LoVo (cell line): ENCODE measurements at places on chromosomes 7 and 10.

- DNase-seq = no peak
These were observed 3.4 kb upstream of the PNPLA8 start for GRCh38 chr7:108529341-108529740.

DNA sequence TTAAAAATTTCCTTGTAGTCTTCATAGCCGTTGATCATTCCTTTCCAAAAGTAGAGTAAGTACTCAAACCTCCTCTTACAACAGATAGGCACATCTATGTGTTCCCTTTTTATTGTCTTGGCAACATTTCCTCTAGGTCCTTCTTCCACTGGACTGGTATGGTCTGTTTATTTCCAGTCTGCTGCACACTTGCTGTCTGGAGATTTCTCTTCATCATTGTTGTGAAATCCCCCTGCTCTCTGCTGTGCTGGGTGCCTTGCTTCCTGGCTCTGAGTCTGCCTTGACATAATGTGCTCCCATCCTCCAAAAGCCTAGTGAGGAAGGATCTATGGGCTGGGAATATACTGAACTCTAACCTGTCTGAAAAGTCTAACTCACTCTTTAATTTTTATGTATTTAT, 545.3 kb upstream of the VSTM2A start:
- DNase-seq = no peak

GRCh38 chr7:11430841-11431240, 401.2 kb downstream of the THSD7A start:
- DNase-seq = no peak

GRCh38 chr10:70974351-70974901, 86.1 kb upstream of the PCBD1 start:
- peak; percentile 28 for DNase-seq

- DNase-seq = peak; percentile 24
These were observed 3.5 kb downstream of the ARID5B start for GRCh38 chr10:61904733-61905725.

DNA sequence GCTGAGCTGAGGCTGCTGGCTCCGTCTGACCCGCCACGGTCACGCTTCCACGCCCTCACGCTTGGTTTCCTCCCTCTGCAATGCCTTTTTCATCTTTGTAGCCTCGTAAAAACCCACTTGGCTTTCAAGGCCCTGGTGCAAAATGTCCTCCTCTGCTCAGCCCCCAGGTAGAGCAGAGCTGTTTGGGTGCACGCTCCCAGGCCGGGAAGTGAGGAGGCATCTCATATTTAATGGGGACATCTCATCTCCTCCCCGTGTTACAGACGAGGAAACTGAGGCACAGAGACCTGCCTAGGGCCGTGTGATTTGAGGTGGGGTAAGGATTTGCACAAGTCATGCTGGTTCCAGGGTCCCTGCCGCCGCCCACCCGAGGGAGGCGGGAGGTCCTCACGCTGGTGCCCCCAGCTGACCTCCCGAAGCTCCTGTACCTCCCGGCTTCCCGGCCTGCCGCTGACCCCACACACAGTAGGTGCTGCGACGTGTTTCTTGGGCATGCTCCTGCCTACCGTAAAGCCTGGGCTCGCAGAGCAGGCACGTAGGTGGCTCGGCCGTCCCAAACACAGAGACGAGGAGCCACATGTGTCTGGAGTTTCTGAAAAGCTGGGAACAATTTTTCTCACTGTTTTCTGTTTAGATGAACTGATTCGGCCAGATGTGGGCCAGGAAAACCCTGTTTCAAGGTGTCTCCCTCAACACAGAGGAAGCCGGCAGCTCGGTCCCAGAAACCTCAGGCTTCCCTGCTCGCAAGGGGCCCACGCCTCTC, 11.5 kb downstream of the FOXL3 start:
- no peak for DNase-seq

GRCh38 chr10:121425623-121426022, 172.6 kb downstream of the FGFR2 start:
- DNase-seq = no peak

DNA sequence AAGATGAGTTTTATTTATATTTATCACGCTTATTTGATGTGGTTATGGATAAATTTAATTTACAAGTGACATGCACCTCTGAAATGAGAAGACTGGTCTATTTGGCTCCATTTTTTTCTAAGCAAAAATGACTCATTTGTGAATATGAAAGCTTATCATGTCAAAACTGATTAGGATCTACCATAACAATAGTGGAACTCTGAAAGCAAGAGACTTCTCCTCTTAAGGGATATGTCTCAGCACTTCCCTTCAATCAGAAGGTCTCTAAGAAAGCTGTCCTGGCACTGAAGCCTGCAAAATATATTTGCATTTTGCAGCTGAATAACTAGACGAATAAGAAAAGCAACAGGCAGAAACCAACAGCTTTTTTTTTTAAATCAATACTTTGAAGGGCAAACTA, 12.7 kb downstream of the FAS start:
- no peak for DNase-seq

DNA sequence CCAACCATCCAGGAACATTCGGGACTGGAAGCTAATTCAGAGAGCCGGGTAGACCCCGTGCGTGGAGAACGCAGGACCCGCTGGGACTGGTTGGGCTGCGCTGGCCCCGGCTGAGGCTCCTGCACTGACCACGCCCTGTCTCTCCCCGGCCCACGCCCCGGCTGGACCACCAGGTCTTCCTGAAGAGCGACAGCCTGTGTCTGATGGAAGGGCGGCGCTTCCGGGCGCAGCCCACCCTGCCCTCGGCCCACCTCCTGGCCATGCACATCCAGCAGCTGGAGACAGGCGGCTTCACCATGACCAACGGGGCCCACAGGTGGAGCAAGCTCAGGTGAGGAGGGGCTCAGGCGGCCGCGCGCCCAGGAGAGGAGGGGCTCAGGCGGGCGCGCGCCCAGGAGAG, 10.2 kb upstream of the UTF1 start:
- no peak for DNase-seq

DNA sequence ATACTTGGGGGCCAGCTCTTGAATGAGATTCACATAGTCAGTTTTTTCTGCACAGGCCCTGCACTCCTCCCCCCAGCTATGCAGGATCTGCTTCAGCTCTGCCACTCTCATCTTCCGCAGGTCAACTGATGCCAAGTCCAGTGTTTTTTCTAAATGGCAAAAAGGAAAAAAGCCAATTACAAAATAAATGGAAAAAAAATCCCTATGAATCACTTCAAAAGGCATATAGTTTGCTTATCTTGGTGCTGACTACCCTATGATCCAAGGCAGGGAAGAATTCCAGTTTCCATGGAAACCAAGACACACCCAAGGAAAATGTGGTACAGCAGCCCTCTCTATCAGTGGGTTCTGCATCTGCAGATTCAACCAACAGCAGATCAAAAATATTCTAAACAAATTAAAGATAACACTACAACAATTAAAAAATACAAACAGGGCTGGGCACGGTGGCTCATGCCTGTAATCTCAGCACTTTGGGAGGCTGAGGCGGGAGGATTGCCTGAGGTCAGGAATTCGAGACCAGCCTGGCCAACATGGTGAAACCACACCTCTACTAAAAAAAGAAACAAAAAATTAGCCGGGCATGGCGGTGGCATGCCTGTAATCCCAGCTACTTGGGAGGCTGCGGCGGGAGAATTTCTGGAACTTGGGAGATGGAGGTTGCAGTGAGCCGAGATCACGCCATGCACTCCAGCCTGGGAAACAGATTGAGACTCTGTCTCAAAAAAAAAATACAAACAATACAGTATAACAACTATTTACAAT, 17.6 kb downstream of the CDNF start:
- DNase-seq = no peak
